NCI-H2171 treated with DMSO at 0.1 percent for 48 hours (cell line): ENCODE measurements at places on chromosomes 7 and 10.
A peak's percentile ranks its signal among the peaks of the same experiment; 100 is the strongest.

GRCh38 chr10:104277785-104278184, 8.8 kb downstream of the GSTO2 start:
- DNase-seq: no peak

GRCh38 chr10:87550741-87551140, 46.0 kb downstream of the MINPP1 start:
- no peak for DNase-seq

- DNase-seq: no peak
Measured at GRCh38 chr10:46236546-46236887, 50.3 kb upstream of the ANTXRL start.

DNA sequence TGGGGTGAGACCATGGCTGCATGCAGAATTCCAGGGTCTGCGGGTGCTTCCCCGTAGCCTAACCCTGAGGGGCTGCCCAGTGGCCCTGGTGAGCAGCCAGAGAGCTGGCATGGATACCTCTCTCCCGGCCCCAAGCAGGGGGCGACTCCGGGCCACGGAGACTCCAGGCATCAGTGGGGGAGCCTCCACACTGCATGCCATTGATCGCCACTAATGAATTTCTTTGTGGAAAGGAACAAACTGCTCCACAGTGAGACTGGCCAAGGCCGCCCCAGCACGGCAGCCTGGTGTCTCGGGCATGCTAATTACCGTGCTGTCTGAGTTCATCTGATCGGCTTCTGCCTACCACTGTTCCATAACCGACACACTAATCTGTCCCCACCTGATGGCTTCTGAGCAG, 184.4 kb downstream of the GRID1 start:
- no peak for DNase-seq

DNA sequence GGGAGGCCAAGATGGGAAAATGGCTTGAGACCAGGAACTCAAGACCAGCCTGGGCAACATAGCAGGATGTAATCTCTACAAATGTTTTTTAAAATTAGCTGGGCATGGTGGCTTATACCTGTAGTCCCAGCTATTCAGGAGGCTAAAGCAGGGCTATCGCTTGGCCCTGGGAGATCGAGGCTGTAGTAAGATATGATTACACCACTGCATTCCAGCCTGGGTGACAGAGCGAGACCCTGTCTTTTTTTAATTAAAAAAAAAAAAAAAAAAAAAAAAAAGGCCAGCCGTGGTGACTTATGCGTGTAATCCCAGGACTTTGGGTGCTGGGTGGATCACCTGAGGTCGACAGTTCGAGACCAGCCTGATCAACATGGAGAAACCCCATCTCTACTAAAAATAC, 27.4 kb downstream of the MYOF start:
- no peak for DNase-seq

GRCh38 chr10:124495725-124496124, 34.1 kb downstream of the LHPP start:
- DNase-seq: no peak

DNA sequence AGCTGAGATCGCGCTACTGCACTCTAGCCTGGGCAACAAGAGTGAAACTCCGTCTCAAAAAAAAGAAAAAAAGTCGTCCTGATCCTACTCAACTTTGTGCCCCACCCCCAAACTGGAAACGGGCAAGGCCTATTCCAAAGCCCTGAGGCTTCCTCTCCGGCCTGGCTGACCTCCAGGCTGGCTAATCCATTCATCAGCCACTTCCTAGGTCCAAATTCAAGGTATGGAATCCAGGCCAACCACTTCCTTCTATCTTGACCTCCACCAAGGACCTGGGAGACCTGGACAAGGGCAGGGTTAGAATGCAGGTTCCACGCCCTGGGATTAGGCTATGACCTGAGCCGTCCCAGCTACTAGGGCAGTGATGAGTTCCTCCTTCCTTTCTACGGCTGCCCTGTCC, 20.4 kb upstream of the EIF4H start:
- DNase-seq: no peak

- no peak for DNase-seq
Measured at GRCh38 chr10:60578217-60578616, 188.5 kb upstream of the ANK3 start.

DNA sequence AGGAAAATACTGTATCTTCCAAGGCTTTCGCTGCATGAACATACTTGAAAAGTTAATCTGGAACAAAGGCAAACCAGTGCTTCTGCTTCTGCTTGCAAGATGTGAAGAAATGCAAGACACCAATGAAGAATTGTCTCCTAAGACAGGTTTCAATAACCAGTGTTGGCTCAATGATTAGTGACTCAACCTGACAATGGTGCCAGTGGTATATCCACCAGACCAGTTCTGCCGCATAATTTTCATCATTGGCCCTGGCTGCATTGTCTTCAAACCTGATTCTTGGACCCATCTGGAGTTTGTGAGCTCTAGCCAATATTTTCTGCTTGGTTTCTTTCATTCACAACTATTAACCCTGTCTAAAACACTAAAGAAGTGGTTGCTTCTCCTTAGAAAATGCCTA, 13.6 kb upstream of the STAMBPL1 start:
- no peak for DNase-seq

GRCh38 chr10:26556748-26557640, 118.9 kb downstream of the APBB1IP start:
- peak; percentile 13 for DNase-seq

DNA sequence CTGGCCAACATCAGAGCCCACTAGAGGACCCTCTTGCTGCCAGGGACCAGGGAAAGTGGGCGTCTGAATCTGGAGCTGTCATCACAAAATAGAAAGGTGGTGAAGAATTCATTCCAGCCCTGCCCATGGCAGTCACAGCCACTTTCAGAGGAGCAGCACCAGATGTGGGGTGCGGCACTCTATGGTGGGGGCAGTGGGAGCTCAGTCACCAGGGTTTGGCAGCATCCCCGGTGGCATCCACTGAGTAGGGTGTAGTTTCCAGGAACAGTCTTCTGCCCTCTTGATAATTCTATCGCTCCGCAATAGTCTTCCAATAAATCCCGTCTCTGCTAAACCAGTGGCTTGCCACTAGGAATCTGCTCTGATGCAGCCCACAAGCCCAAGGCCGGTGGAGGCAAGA, 108.5 kb upstream of the TCF7L2 start:
- DNase-seq: no peak

DNA sequence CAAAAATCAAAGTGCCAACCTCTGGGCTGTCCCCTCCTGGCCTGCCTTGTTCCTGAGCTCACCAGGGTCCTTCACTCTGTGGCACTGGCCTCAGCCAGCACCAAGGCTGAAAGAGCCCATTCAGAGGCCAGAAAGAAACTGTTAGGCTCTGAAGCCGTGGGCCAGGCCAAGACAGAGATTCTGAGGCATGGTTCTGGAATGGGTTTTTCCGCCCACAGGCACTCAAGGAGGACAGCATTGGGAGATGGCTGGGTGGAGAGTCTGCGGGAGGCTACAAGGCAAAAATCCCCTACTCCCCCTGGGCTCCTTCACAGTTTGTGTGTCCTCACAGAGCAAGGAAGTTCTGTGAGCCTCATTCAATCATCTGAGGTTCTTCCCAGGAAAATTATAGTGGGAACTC, 31.7 kb downstream of the GRIFIN start:
- DNase-seq: no peak

GRCh38 chr10:62589689-62590088, 214.8 kb upstream of the ADO start:
- no peak for DNase-seq

- no peak for DNase-seq
Measured at GRCh38 chr7:139830292-139830691, 1.2 kb downstream of the TBXAS1 start.

- DNase-seq: no peak
Measured at GRCh38 chr10:119535837-119536507, 6.5 kb downstream of the RGS10 start.

- no peak for DNase-seq
Measured at GRCh38 chr7:80581486-80582260, 56.8 kb upstream of the CD36 start.

DNA sequence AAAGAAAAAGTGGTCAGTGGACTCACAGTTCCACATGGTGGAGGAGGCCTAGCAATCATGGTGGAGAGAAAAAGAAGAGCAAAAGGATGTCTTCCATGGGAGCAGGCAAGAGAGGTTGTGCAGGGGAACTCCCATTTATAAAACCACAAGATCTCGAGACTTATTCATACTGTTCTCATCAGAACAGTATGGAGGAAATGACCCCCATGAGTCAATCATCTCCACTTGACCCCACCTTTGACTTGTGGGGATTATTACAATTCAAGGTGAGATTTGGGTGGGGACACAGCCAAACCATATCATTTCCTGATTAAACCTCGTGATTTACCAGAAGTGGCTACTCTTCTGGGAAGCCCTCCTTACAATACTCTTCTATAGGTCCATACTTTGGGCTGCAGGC, 160.1 kb downstream of the SORCS1 start:
- DNase-seq: no peak

DNA sequence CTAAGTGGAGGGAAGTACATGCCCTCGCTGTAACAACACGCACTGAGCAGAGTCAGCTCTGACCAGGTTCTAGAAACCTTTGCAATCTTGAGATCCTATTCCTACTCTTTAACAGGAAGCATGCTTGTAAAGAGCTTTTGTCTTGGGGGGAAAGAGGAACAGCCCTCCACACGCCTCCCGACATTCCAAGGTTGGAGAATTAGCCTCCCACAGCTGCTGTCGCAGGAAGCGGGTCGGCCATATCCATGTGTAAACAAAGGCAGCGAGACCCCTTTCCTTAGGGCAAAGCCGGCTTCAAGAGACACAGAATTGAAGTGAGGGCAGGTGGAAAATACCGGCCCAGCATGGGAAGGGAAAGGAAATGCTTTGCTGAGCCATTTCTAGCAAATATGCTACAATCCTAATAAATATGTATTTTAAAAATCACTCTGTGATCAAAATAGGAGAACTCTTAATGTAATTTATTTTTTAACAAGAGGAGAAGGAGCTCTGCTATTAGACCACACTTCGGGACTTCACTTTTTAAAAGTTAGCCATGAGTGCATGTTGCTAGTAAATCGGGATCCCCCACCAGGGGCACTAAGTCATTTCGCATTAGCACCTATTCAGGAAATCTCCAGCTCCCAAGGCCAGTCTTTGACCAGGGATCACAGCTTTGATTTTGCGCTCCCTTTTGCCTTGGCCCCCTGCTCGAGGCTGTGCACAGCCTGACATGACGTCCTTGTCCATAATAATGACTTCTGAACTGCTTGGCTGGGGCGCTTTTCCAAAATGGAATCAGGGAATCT, 55.9 kb downstream of the FAM204A start:
- DNase-seq: no peak

DNA sequence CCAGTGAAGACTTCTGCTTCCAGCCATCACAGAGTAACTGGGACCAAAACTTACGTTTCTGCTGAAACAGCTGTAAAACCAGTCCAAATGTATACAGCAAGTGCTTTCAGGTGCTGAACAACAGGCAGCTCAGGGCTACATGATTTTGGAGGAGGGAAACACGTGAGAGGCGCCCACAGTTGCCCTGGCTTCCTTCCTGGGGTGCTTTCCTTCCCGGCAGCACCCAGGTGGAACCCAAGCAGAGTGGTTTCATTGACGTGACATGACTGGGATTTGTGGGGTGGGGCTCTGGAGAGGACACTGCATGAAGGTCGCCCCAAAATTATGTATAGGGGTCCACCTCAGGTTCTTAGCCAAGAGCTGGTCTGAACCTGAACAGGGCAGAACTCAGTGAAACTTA, 34.2 kb downstream of the IL2RA start:
- DNase-seq: no peak
